ENCODE measurements at places on chromosomes 5 and 9.

DNA sequence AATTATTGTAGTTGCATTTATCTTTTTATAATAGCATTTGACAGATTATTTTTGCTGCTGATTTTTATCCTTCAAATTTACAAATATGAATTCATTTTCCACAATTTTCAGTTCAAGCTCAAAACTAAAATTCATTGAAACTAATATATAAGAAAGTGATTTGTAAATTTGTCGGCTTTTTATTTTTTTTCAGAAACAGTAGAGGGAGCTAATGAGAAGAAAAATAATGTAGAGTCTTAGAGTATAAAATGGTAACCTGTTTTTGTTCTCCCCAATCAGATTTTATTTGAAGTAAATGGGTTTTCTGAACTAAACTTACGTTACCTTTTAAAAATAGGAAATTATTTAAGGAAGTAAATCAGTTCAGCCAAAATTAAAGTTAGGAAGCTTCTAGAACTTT, 19.2 kb downstream of the PRRC1 start:
- no peak for DNase-seq

- DNase-seq: no peak
Observed at GRCh38 chr5:106171132-106171531, 1499.6 kb downstream of the EFNA5 start.

DNA sequence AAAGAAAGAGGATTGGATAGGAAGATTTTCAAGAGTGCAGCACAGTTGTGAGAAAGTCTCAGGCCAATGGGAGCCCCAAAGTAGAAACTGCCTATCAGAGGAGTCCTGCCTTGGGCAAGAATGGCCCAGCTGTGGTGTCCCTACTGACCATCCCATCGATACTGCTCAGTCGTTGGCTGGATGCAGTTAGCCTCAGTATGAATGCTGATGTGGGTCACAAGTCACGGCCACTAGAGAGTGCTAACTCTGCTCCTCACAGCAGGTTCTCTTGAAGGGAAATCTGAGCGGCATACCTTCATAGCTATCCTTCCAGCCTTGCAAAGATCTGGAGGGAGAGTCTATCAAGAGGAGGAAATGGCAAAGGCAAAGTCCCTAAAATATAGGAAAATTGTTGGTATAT, 11.6 kb upstream of the CETN3 start:
- no peak for DNase-seq

- no peak for DNase-seq
Observed at GRCh38 chr9:89046832-89047231, 55.6 kb downstream of the S1PR3 start.

- no peak for DNase-seq
Observed at GRCh38 chr9:136219276-136219675, 14.3 kb upstream of the LHX3 start.

GRCh38 chr5:88438006-88438405, 169.4 kb upstream of the TMEM161B start:
- DNase-seq: no peak

DNA sequence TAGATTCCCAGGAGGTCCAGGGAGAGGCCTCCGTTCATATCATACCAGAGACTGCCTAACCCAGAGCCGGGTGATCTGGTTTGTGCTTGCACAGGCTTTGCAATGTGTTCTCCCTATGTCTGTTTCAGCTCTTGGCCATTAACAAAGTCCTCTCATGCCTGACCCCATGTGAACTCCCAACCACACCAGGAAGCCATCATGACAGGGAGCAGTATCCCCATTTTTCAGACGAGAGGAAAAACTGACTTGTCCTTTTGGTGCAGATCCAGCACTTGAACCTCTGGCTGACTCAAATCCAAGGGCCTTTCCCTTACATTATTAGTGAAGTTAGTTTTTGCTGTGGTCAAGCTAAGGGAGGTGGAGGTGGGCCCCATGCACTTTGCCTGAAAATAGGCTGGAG, 58.4 kb downstream of the TEX10 start:
- DNase-seq: no peak

GRCh38 chr5:89421035-89421434, 538.1 kb upstream of the MEF2C start:
- DNase-seq: no peak

DNA sequence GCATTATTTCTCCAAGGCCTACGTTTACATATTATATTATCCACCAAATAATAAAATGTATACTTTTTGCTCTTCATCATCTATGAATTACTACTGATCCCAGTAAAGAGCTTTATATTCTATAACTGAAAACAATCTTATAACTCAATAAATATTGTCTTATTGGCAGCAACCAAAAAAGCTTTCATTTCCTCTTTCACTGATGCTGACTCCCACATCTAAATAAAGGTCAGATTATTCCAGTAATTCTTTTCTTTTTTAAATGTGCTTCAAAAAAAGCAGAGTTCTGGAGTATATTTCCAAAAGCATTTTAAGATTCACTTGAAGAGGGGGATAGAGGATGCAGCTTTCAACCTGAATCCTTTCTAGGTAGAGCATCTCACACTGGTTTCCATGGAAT, 75.3 kb upstream of the NR4A3 start:
- no peak for DNase-seq

GRCh38 chr5:133928587-133929393, 39.6 kb downstream of the C5orf15 start:
- no peak for DNase-seq

DNA sequence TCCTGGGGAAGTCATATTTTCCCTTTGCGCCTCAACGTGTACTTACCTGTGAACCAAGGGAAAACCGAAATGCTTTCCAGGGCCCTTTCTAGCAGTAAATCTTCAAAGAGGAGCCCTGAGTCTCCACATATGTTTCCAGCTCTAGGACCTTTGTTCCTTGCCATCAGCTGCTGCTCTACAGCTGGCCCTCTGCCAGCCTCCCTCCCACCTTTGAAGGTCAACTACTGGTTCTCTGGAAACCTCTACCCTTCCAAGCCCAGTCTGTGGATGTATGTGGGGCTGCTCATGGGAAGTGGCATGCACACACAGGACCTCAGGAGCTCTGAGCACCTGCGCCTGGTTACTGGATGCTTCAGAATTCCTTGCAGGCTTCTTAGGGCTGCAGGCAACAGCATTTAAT, 117.2 kb downstream of the PSD2 start:
- no peak for DNase-seq
